T1000 (cell line): ENCODE measurements at places on chromosomes 12 and 14.

DNA sequence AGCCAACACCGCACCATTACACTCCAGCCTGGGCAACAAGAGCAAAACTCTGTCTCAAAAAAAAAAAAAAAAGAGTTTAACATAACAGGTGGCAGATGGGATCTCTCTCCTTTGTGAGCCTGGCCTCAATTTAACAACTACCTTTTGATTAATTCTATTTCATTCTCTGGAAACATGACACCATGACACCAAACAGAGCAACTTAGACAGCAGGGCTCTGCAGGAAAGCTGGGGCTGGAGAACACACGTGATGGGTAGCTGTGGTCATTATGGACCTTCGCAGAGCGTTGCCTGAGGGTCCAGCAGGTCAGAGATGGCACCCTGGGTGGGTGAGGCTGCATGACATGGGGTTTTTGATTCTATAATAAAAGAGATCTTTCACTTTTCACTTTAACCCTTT is 1.7 kb upstream of the DGLUCY start:
- DNase-seq: no peak

- peak; percentile 25 for DNase-seq
Measured at GRCh38 chr14:50773632-50774541, 57.1 kb downstream of the NIN start.

DNA sequence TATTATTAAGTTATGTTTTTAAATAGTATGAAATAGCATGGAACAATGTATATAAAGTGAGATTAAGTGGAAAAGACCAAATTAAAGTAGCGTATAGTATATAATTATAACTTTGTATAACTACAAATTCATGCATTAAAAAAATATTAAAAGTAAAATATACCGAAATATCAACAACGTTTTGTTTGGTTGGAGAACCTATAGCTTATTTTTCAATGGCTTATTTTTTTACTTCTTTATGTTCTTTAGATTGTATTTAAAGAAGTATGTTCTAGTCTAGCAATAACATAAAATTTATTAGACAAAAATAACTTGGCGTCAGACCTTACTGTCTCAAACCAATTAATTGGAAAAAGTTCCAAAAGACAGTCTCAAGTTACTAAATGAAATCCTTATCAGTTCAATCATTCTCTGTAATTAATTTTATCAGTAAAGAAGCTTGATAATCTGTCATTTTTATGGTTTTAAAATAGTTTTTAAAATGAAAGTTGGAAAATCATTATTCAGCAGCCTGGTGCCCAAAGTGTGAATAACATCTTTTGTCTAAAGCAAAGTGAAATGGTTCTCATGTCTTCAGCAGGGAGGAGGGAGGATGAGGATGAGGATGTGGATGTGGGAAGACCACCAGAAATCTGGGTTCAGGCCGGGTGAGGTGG is 46.7 kb downstream of the IRAK3 start:
- DNase-seq: no peak

- DNase-seq: no peak
Measured at GRCh38 chr14:73375861-73376260, 82.5 kb downstream of the NUMB start.

GRCh38 chr14:57816568-57817284 is 49.2 kb downstream of the SLC35F4 start:
- no peak for DNase-seq

- no peak for DNase-seq
Measured at GRCh38 chr12:71090971-71091370, 66.8 kb downstream of the TSPAN8 start.

GRCh38 chr12:15787778-15788177 is 1.4 kb downstream of the EPS8 start:
- DNase-seq: no peak
